ENCODE measurements at places on chromosomes 12 and 14.

- DNase-seq, result no peak
Observed at GRCh38 chr12:32891956-32892355, 4.6 kb downstream of the PKP2 start.

DNA sequence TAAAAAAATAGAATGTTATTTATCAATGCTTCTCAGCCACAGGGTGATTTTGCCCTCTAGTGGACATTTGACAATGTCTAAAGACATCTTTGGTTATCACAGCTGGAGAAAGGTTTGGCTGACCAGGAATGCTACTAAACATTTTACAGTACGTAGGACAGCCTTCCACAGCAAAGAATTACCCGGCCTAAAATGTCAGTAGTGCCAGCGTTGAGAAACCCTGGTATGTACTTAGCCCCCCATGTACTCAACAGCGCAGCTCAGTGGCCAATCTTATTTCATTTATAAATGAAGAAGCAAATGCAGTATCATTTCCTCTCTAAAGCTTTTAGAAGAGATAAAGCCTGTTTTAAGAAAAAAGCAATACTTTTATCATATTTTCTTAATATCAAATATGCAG, 5.8 kb downstream of the MARK3 start:
- DNase-seq, result no peak

DNA sequence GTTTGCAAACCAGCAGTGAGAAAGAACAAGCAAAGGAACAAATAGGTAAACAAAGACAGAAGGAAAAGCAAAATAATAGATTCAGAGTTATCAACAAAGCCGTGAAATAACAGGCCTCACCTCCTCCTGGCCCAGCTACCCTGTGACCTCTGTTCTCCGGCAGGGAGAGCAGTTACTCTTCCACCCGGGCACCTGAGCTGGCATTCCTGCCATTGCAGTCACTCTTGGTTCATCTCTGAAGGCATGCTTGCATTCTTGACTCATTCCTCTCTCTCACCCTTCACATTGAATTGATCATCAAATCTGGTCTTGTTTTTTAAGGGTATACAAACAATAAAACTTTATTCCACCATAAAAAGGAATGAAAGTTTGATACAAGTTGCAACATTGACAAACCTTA, 95.1 kb downstream of the TTC8 start:
- no peak for DNase-seq

GRCh38 chr12:130704606-130705005, 11.5 kb downstream of the RIMBP2 start:
- DNase-seq, result no peak

GRCh38 chr14:96095058-96095457, 55.9 kb downstream of the C14orf132 start:
- no peak for DNase-seq

DNA sequence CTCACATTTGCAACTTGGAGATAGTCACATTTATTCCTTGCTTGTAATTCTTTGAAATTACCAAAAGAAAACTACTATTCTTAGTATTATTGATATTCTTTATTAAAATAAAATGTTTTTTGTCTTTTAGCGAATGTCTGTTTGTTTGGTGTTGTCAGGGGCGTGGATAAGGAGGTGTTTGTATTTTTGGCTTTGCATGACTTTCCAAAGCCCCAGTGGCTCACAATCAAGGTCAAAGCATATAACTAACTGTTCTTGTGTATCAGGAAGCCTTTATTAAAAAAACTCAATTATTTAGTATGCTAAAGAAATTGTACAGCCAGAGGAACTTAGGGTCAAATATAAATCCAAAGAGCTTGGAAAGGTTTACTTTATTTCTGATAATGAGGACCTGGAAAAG, 17.9 kb downstream of the GPHB5 start:
- DNase-seq, result no peak

DNA sequence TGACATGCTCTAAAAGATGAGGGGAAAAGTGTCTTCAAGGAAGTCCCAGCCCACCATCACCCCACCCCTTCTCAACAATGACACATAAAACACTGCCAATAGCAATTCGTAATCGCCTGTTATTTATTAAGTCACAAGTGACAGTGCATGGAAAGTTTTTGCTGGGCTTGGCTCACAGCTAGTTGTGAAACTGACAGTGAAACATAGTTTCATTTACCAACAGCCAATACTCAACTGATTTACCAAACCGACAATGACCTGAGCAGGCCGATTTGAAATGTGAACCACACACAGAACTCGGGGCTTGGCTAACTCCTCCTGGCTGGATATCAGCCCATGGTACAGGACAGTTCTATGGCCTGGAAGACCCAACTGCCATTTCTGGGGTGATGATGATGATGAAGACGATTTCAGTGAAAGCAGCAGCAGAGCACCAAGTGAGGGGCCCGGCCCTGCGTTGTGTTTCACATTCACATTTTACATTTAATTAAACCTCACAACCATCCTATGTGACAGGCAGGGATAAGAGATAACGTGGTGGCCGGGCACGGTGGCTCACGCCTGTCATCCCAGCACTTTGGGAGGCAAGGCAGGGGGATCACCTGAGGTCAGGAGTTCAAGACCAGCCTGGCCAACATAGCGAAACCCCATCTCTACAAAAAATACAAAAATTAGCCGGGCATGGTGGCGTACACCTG, 42.7 kb downstream of the CAMKK2 start:
- DNase-seq, result no peak

GRCh38 chr12:55717011-55718007, 1.5 kb downstream of the BLOC1S1 start:
- DNase-seq, result no peak

DNA sequence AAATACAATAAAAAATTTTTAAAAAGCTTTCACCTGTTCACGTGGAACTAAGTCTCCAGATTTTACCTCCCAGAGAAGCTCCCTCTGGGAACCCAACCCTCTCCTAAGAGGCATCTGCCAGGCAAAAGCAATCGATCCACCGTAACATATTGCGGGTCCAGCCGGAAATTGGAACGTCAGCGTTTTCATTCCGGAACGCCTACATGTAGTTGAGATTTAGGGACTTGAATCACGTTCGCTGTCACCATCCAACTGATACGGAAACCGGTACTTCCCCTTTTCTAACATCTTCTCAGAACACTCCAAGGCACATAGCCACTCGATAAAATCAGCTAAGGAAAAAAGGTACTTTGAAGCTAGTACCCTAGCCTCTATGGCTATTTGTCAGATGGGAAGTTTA, 70.3 kb downstream of the COX16 start:
- DNase-seq, result no peak

DNA sequence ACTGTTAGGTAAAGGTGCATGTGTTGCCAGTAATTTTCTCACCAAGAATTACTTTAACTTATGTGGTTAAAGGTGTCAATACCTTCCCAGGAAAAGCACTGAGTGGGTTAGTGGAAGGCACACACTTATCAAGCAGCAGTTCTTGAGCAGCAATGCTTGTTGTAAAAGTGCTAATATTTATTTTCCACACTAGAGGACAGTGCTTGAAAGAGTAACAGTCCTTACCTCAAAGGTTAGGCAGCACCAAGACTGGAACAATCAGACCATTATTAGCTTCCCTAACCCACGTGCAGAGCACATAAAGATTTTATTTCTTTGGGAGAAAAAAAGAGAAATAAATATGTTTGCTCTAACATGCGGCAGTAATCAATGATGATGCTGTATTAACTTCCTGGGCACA, 48.8 kb upstream of the KRR1 start:
- no peak for DNase-seq

- DNase-seq, result no peak
Observed at GRCh38 chr12:101780599-101780998, 41.3 kb upstream of the SYCP3 start.

DNA sequence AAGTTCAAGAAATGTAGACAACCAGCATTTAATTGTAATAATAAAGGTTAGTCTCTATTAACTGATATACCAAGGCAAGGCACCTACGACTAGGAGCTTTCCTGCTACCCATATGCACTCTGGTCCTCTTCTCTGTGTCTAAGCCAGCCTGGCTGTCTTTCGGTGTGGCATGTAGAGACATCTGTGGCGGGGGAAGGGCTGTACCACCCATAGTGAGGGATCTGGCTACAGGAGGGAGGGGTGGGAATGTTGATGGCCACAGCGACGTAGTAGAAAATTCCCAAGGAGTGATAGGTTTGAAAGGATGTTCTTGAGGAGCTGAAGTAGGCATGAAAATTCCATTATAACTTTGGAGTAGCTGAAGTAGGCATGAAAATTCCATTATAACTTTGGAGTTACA, 344.2 kb downstream of the ATP23 start:
- no peak for DNase-seq

DNA sequence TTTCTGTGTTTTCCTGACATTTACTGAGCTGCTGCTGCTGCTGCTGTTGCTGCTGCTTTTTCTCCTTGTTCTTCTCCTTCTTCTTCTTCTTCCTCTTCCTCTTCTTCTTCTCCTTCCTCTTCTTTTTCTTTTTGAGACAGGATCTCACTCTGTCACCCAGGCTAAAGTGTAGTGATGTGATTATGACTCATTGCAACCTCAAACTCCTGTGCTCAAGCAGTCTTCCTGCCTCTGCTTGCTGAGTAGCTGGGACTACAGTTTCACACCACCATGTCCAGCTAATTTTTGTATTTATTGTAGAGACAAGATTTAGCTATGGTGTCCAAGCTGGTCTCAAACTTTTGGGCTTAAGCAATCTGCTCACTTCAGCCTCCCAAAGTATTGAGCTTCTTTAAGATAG, 95.8 kb downstream of the TMTC3 start:
- DNase-seq, result peak; percentile 14

- no peak for DNase-seq
Observed at GRCh38 chr12:117076410-117077372, 22.5 kb downstream of the TESC start.

DNA sequence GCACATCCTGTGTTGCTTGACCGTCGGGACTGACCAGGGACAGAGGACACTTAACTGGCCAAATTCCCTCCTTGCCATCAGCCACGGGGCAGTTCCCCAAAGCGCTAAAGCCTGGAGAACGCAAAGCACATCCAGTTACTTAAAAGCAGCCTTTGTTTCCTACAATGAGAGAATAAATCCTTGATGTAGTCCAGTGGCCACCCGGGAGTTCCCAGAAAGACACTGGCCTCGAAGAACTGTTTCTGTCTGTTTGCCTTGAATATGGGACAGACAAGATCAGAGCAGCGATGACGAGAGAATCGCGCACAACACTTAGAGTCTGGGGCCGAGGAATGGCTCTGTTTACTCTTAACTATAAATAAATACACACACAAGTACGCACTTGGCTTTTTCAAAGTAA, 102.2 kb downstream of the TNFAIP2 start:
- DNase-seq, result no peak

GRCh38 chr14:50000380-50001150, 107.7 kb downstream of the ARF6 start:
- peak; percentile 60 for DNase-seq

DNA sequence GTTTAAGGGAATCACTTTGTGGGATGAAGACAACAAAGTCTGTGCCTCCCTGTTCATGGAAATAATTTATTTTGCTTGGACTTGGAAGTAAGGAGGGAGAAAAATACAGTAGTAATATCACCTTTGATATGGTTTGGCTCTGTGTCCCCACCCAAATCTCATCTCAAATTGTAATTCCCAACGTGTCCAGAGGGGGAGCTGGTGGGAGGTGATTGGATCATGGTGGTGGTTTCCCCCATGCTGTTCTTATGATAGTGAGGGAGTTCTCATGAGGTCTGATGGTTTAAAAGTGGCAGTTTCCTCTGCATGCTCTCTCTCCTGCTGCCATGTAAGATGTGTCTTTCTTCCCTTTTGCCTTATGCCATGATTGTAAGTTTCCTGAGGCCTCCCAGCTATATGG, 460.7 kb downstream of the NOVA1 start:
- DNase-seq, result no peak

- no peak for DNase-seq
Observed at GRCh38 chr14:92484132-92484823, 29.3 kb upstream of the RIN3 start.

DNA sequence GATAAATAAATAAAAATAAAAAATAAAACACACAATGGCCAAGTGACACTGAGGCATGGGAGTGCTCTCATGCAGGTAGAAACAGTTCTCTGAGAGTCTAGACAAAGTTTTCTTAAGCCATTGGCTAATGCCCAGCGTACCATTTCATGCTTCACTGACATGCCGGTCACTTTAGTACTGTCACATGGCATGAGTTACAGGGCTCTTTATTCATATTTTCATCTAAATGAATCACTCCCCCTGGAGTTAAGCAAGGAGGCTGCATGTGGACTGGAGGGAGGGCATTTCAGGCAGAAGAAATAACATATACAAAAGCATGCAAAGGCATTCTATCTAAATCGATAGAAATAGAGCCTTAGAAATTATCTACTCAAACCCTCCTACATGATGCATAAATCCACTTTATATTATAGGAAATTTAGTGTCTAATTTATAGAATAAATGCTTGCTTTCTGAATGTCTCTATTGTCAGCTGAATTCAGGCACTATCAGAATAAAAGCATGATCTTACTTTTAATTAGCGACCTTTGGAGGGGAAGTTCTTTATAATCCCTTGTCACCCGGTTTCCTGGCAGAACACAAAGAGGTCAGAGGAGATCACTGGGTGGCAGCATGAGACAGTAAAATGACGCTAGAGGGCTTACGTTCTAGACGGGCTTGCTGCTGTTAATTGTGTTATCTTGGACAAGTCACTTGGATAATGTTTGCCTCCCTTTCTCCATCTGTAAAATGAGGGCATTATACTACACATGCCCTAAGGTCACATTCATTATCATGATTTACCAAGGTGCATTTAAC, 17.5 kb downstream of the DYRK4 start:
- no peak for DNase-seq

GRCh38 chr14:34179727-34180126, 228.9 kb upstream of the EGLN3 start:
- DNase-seq, result no peak

DNA sequence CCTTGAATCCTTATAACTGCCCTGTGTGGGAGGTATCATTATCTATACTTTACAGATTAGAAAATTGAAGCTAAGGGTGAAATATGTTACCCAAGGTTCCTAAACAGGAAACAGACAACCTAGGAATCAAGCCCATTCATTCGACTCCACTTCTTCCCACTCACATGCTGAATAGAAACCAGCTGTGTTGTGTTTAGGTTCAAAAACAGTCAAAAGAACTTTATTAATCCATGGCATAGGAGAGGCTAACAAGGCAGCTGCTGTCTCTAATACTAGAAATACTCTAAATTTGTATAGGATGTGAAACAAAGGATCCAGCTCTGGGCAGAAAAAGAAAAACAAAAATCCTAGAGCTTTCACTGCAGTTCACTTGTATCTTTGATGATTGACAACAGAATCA, 9.9 kb downstream of the AMDHD1 start:
- no peak for DNase-seq

DNA sequence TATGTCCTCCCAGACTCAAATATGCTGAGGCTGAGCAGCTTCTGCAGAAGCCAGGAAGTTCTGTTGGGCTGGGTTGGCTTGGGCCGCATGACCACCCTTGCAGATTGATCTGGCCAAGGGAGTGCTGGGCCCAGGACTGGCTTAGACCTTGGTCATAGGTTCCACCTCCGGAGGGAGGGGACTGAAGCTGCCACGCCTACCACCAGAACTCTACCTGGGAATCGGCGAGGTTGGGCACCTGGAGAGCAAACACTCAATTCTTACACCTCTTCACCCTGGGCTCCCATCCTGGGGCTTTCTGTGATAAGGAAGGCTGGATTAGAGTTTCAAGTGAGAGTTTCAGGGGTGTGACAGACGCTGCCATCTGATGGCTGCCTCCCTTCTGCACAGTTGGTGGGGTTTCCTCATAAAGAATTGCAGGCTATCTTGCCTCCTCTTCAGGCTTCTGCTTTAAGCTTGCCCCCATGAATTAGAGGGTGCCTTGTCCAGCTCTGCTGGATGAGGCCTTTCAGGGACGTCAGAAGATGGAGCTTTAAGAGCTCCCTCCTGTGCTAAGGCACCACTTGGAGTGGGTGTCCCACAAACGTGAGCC, 5.8 kb downstream of the SLC24A4 start:
- no peak for DNase-seq

GRCh38 chr12:2805143-2805520, 7.3 kb upstream of the ITFG2 start:
- no peak for DNase-seq

All from HL-60 (cell line).